ENCODE measurements at places on chromosomes 1 and 21. TPM values are rescaled to one million over a fixed set of nuclear protein-coding genes. Genes with fewer than 3 reads are reported as not detected.

The ADGRL2 gene
- total RNA-seq: not detected

GRCh38 chr1:204746838-204747442, 61.4 kb upstream of the LRRN2 start:
- DNase-seq: peak; percentile 37

GRCh38 chr1:112904071-112904830, 51.7 kb downstream of the SLC16A1 start:
- peak; percentile 21 for DNase-seq

GRCh38 chr1:242448910-242449645, 75.4 kb downstream of the PLD5 start:
- DNase-seq: no peak

- no peak for DNase-seq
These were observed 68.7 kb upstream of the FAM3B start for GRCh38 chr21:41247561-41248545.
